Transverse colon (tissue), 4 donors: ENCODE measurements at places on chromosomes 2 and 18. TPM values are rescaled to one million over a fixed set of nuclear protein-coding genes. Genes with fewer than 3 reads are reported as not detected.

KCNK3 gene
- 0.37 TPM for total RNA-seq

BCL2 gene
- 30.5 TPM for total RNA-seq

ACVR2A gene
- total RNA-seq = 36.0 TPM

- DNase-seq = no peak
Observed at GRCh38 chr2:16900405-16901025, 234.9 kb upstream of the CYRIA start.

DNA sequence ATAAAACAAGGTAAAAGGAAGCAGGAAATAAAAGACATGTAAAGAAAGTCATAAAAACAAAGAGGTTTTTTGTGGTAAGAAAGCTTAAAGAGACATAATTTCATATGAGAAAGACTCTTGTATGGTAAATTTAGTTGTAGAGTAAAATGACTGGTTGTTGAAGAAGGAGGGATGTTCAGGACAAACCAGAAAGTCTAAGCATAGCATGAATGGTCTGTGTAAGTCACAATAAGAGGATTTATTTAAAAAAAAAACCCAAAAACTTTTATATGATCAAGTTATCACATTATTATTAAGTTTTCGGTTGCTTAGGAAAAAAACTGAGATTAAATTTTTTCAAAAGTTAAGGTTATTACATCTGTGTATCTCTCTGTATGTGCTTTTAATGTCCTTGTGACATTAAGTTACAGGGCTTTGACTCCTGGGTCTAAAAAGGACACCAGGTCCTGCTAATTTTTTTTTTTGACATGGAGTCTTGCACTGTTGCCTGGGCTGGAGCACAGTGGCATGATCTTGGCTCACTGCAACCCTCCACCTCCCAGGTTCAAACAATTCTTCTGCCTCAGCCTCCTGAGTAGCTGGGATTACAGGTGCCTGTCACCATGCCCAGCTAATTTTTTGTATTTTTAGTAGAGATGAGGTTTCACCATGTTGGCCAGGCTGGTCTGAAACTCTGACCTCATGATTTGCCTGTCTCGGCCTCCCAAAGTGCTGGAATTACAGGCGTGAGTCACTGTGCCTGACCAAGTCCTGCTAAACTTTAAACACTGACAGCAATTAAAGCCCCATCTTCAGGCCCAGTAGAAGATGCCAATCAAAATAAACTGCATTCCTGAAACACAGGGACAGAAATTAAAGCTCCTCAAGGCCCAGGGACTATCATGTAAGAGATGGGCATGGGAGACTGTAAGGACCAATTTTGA lies 14.2 kb upstream of the OXER1 start:
- DNase-seq = no peak

GRCh38 chr2:54635554-54636152 lies 87.8 kb upstream of the EML6 start:
- no peak for DNase-seq

DNA sequence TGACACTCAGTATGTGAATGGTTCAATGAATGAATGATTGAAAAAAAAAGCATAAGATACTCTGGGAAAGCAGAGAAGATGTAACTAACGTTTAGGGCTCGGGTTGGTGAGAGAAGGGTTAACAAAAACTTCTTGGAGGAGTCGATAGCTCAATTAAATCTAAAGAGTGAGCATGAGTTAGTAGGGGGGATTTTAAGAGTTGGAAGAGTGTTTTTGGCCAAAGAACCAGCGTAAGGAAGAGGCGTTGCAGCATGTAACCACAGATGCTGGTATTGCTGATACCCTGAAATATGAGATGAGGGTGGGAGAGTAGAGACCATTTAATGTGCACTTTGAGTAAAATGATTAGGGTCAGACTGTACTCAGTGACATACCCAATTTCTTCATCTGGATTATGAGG lies 14.5 kb downstream of the ARHGAP28 start:
- DNase-seq = no peak

GRCh38 chr18:48321121-48321520 lies 88.1 kb downstream of the ZBTB7C start:
- no peak for DNase-seq

GRCh38 chr2:19881908-19882265 lies 19.9 kb downstream of the TTC32 start:
- no peak for DNase-seq

DNA sequence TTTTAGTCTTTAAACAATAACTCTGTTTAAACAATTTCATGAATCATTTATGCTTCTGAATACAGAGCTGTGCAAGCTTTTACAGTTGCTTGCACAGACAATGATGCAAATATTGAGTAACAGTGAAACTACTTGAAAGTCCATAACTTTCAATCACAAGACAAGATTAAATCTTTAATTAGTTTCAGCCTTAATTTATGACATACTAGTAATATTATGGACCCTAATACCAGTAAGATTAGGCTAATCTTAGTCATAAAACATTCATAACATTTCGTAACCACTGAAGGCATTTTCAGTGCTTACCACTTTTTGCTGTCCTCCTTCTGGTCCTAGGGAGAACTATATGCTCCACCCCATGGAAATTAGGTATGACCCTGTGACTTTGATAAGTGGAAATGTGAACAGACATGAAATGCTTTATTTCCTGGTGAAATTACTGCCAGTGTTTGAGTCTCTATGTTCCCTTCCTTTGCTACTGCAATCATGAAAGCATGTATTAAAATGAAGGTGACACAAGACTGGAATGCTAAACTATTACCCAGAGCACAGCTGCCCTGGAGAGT lies 1.8 kb upstream of the COBLL1 start:
- no peak for DNase-seq
